Adipocyte (in vitro differentiated cells): ENCODE measurements at places on chromosomes 2 and 18.

GRCh38 chr2:156405586-156405985 lies 30.6 kb upstream of the GPD2 start:
- DNase-seq: peak; percentile 51

DNA sequence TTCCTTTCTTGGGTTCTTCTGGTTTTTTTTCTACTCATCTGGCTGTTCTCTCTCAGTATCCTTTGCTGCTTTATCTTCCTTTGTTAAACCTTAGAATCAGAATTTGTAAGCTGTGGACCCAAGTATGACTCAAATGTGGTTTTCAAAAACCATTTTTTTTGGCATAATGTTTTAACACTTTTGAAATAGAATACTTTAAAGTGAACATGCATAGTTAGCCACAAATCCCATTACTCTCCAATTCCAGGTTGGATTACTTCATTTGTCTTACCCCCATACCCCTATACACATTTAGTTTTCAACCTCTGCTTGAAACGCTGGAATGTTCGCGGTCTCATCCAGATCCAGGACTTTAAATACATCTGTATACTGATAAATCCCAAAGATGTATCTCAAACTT lies 29.1 kb downstream of the ALMS1 start:
- peak; percentile 11 for DNase-seq

GRCh38 chr2:152620208-152620607 lies 97.1 kb downstream of the PRPF40A start:
- no peak for DNase-seq

DNA sequence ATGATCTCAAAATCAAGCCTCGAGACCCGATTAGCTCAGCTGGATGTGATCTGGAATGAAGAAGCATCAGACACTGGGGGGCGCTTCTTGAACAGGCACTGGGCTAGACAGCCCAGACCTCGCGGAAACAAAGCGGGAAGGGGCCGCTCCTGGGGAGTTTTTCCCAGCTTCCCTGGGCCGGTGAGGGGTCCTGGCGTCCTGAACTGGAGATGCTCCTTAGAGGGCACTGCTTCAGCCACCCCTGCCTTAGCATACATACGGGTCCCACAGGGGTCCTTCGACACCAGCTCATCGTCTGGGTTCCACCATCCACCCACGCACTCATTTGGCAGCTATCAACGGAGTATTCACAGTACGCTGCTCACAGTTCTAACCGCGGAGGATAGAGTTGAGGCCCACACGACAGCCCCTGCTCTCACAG lies 146.7 kb downstream of the TSN start:
- no peak for DNase-seq

DNA sequence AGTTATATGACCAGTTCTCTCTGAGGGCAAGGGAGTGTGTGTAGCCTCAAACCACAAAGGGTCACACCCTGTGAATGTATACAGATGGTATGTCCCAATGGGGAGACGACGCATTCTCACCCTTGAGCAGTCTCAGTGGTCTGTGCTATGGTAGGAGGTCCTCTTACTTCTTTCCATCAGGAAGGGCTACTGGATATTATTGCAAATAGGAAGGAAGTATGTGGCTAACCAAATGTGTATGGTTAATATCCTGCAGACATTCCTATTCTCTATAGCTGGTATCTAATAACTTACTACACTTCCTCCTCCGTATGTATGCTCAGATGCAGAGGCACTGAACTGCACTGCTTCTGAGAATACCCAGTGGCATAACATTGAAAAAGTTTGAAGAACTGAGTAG lies 306.7 kb upstream of the CCDC68 start:
- DNase-seq: no peak

DNA sequence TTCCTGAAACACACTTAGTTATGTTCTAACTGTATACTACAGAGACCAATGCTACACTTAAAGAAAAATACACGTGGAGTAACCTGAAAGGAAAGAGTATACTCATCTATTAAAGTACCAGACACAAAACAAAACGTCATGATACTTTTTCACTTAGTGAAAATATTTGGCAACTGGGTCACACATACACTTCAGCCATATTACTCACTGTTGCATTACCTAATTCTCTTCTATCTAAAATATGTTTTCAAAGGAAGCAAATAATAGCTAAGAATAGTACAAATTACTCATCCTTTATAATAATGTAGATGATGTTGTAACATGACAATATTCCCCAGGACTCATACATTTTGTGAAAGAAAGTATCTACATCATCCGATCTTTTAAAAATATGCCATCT lies 76.5 kb upstream of the EPB41L3 start:
- peak; percentile 7 for DNase-seq

GRCh38 chr2:7954234-7954633 lies 727.6 kb upstream of the ID2 start:
- no peak for DNase-seq

GRCh38 chr2:102749938-102750337 lies 11.9 kb upstream of the TMEM182 start:
- DNase-seq: no peak

DNA sequence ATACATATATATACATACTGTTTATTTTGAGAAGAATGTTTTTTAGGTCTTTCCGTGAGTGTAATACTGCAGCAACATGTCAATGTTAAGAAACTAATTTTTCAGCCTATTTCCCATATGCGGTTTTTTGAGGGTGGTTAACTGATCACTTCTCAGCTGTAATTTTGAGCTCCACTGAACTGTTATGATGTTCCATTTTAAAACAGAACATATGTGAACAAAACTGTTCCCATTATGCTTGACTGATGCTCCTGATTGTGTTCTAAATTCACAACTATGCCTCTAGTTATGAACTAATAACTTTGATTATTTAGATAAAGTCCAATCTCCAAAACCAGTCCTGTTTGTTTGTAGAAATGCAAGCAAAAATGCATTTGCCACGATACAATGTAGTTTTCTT lies 511.2 kb upstream of the FSIP2 start:
- no peak for DNase-seq

DNA sequence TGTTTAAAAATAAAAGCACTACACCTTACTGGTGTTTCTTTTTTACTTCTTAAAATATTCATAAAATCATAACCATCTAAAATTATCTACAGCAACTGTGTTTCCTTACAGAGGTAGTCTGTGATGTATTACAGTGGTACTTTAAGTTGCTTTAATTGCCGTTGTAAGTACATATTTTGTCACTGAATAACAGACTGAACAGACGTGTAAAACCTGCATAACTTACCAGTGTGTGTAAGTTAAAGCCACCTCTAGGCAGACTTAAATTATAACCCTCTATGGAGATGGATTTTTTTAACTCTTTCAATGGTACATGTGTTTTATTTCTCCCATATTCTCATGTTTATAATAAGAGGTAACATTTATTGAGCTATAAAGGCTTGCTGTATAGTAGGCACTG lies 166.8 kb downstream of the NR4A2 start:
- no peak for DNase-seq
